T-helper 17 cell (primary cell): ENCODE measurements at places on chromosomes 11 and 22.

- DNase-seq = no peak
Measured at GRCh38 chr11:11036185-11036847, 178.5 kb upstream of the ZBED5 start.

- DNase-seq = no peak
Measured at GRCh38 chr11:94728541-94728940, 39.6 kb upstream of the AMOTL1 start.

DNA sequence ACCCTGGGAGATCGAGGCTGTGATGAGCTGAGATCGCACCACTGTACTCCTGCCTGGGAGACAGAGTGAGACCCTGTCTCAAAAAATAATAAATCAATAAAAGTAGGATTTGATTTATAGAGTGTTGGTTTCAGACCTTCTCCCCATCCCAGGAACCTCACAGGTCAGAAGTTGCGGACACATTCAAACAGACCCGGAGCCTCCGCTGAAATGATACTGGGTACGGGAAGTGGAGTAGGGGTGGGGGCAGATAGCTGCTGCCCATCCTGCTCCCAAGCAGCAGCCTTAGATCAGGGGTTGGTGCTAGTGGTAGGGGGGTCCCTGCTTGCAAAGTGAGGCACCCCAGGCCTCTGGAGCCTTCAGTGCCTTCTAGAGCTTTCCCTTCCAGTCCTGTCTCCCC is 7.8 kb downstream of the PRDM11 start:
- DNase-seq = no peak

DNA sequence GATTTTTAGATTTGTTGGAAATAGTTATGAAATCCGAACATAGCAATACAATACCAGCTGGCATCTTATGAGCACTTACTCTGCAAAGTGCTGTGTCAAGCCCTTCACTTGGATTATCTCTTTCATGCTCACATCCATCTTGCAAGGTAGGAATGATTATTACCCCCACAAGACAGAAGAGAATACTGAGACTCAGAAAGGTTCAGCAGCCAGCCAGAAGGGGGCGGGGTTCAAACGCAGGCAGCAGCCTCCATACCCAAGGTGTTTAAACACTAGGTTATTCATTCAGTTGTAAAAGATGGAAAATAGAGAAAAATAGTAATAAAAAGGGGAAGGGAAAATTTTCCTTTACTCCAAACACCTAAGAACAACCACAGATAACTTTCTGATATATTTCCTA is 158.5 kb downstream of the CCDC34 start:
- no peak for DNase-seq

GRCh38 chr11:9571071-9571762 is 2.3 kb upstream of the WEE1 start:
- no peak for DNase-seq

- DNase-seq = no peak
Measured at GRCh38 chr11:19689281-19690000, 23.2 kb upstream of the NAV2 start.

DNA sequence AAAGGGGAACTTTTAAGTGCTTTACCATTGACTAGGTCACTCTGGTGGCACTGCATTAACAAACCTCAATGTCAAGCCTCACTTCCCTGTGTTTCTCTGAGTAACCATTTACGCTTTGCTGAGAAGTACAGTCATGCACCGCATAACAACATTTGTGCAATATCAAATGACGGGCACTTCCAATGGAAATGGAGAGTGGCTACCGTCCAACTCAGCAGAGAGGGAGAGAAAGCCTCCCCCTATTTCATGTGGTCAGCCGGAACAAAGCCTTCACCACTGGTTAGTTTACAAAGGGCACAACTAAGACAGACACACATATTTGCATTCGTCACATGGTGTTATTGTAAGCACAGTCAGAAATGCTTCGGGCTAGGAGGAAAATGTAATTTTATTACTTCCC is 117.3 kb downstream of the RASSF10 start:
- DNase-seq = no peak

DNA sequence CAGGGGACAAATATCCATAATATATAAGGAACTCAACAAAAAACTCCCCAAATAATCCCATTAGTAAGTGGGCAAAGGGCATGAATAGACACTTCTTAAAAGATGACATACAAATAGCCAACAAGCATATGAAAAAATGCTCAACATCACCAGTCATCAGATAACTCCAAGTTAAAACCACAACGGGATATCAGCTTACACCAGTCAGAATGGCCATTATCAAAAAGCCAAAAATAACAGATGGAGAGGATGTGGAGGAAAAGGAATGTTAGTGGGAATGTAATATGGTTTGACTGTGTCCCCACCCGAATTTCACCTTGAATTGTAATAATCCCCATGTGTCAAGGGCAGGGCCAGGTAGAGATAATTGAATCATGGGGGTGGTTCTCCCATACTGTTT is 350.1 kb downstream of the GUCY1A2 start:
- DNase-seq = no peak
